ENCODE measurements at places on chromosomes 16 and 17.

DNA sequence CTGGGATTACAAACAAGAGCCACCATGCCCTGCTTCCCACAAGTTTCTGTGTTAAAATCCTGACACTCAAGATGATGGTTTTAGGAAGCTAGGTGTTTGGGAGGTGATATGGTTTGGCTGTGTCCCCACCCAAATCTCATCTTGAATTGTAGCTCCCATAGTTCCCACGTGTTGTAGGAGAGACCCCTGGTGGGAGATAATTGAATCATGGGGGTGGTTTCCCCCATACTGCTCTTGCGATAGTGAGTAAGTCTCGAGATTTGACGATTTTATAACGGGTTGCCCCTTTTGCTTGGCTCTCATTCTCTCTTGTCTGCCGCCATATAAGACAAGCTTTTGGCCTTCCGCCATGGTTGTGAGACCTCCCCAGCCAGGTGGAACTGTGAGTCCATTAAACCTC lies 17.2 kb upstream of the SMG1 start:
- no peak for DNase-seq

- DNase-seq: peak; percentile 32
Observed at GRCh38 chr17:29004081-29004692, 1.6 kb downstream of the SEZ6 start.

- peak; percentile 91 for DNase-seq
Observed at GRCh38 chr17:18261146-18261515, 669 bp downstream of the MIEF2 start.

GRCh38 chr17:15023589-15024336 lies 241.4 kb downstream of the PMP22 start:
- DNase-seq: no peak

GRCh38 chr17:75010683-75011400 lies 1.6 kb upstream of the MRPL58 start:
- DNase-seq: no peak

DNA sequence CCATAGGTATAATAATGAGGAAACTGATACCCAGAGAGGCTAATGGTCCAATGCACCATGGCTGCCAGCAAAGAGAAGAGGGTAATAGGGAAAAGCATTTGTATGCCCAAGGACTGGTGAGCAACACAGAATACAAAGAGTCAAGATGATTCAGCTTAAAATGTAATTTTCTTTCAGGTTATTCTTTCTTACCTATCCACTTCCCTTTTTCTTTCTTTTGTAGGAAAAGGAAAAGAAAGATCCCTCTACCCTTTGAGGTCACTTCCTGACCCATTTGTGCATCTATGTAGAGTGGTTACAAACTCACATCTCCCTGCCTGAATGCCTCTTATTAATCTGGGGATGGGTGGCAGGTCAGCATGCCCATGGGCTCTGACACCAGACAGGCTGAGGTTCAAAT lies 3.5 kb upstream of the PLCG2 start:
- DNase-seq: no peak

Measured in heart left ventricle (tissue), 16 donors.